Stimulated activated naive CD4-positive, alpha-beta T cell (primary cell): ENCODE measurements at places on chromosomes 4 and X.

- DNase-seq: peak; percentile 86
Observed at GRCh38 chr4:81472281-81473182, 825 bp upstream of the RASGEF1B start.

- DNase-seq: no peak
Observed at GRCh38 chr4:187175197-187175596, 451.5 kb upstream of the FAT1 start.

- no peak for DNase-seq
Observed at GRCh38 chrX:40260146-40260747, 162.5 kb upstream of the BCOR start.

DNA sequence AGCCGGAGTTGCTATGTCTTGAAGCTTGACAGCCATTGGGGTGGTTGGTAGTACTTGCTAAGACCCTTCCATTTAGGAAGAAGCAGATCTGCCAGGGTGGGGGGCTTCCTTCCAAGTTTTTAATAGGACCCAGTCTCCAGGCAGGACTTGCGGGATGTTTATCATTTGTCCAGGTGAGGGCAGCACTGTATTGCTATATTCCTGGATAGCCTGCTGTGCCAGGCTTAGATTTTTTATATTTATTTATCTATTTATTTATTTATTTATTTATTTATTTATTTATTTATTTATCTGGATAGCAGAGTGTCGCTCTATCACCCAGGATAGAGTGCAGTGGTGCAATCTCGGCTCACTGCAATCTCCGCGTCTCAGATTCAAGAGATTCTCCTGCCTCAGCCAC, 87.4 kb upstream of the CT45A1 start:
- DNase-seq: no peak

DNA sequence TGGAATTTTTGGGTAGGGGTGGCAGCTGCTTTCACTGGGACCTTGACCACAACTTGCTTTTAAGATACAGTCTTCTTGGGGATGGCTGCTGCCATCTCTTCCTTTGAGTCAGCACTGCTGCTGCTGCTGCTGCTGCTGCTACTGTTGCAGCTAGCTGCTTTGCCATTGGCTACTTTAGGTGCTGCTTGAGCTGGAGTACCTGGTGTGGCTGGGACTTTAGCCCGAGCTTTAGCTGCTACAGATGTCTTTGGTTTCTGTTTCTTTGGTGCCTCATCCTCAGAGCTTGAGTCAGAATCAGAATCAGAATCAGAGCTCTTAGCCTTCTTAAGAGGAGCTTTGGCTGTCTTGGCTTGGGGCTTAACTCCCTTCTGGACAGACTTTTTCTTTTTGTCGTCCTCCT, 52.2 kb downstream of the FAM9B start:
- no peak for DNase-seq

- peak; percentile 53 for DNase-seq
Observed at GRCh38 chrX:45070116-45071007, 130.3 kb downstream of the DIPK2B start.

DNA sequence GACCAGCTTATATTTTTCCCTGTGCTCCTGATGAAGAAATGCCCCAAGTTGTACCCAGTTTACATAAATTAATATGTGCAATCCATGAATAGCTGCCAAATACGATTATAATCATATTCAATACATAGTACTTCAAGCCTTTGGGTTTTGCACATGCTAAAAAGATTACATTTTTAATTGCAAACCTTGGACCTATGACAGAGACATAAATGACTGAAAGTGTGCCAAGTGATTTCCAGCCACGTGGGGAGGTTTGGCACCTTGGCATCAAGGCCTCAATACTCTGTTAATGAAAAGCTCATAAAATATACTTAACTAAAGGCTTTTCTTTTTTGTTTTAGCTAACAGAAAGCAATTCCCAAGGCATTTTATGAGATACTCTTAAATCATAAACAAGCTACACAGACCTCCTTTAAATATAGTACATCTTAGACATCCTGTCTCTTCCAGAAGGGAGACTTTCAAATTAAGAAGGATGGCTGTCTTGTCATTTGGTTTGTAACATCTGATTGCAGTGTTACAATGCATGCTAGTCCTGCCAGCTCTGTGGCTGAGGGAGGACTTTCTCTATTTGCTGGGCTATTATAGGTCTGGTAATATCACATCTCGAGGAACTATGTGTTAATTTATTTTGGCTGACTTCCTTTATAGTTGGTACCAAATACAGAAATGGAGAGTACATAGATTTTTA, 404.1 kb downstream of the AFF2 start:
- DNase-seq: no peak

DNA sequence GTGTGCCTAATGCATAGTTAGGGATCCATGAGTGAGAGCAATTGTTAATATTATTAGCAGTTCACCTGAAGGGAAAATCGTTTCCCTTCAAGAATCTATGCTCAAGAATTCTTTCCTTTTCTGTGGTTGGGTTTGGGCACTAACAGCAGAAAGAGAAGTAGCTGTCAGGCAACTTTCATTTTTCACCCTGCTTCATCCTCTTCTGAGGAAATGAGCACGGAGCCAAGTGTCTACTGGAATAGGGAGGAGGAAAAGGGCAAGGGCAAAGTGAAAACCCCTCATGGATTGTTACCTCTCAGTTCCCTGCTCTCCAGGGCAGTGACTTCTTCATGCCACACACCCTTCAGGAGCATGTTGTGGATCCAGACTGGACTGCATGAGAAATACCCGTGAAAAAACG, 2.6 kb upstream of the HPGDS start:
- DNase-seq: no peak

- DNase-seq: no peak
Observed at GRCh38 chrX:22999696-23000223, at the start of gene DDX53. Gene DDX53 (plus strand): TSS chrX:22999960. CDS start chrX:23000058, 98 bp downstream.

DNA sequence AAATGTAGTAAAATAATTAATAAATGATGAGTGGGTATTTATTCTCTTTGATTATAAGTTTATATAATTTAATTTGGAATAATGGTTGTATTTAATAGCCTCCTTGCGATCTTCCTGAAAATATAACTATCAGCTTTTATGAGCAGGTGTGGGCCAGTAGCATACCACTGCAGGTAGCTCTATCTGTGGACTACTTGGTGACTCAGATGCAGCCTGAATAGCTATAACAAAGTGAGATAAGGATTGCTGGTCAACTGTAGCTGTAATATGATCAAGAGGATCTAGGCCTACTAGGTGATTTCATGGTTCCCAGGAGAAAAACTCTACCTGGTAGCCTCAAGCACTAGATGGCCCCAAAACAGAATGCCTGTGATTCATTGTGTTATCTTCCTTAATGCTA, 47.1 kb upstream of the BMP15 start:
- DNase-seq: no peak
